ENCODE measurements at places on chromosomes 3 and 15. TPM values are rescaled to one million over a fixed set of nuclear protein-coding genes. Genes with fewer than 3 reads are reported as not detected.

DNA sequence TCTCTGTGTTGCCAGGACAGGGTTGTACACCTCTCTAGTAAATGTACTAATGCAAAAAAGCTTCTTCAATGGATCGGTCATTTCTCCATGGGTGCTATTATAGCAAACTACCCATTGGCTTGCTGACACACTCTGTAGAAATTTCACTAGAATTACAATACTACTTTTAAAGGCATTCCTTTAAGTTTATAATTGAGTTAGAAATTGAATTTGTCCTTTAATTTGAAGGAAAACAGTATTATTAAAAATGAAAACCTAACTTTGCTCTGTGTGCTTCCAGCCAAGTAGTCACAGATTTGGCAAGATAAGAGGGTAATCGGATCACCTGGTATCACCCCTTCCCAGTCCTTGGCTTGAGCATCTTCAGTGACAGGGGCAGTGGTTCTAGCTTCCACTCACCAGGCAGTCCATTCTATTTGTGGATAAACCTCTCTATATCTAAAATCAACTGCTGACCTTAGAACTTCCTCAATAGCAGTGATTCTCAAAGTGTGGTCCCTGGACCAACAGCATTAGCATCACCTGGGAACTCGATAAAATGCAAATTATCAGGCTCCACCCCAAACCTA is 93.2 kb downstream of the GHSR start:
- no peak for DNase-seq

DNA sequence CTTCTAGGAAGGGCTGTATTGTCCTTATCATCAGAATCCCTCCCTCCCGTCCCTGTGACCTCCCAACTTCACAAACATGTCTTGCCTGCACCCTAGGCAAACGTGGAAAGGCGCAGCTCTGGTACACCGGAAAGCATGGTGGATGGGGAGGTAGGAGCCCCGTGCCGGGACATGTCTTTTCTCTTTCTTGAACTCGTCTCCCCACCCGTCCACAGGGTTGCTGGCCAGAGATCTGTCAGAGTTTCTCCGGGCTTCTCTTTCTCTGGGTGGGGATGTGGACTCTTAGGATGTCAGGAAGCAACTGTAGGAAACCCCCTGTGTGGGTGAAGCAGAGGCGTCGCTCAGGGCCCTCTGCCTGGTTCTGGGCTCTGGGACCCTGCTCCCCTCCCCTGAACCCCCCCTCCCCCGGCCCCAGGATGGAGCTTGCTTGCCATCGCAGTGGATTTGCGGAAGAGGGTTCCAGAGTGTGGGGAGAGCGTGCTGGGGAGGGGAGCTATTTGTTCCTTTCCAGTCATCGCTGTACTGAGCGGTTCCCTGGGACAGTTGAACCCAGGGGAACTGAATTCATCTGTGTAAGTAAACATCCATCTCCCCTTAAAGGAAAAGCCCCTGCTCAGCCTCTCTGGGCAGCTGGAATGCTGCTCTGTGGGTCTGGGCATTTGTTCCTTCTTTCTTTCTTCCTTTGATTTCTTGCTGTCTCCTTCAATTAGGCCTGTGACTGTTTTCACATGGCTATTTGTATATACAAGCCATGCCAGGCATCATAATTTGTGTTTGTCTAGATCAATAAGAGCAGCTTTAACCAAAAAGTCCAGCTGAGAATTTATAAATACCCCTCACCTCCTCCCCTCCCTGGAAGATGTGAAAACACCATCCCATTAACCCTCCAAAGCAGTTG is 72.8 kb downstream of the SMAD3 start:
- no peak for DNase-seq

- DNase-seq = no peak
These were observed 13.6 kb upstream of the CASR start for GRCh38 chr3:122169911-122170310.

DNA sequence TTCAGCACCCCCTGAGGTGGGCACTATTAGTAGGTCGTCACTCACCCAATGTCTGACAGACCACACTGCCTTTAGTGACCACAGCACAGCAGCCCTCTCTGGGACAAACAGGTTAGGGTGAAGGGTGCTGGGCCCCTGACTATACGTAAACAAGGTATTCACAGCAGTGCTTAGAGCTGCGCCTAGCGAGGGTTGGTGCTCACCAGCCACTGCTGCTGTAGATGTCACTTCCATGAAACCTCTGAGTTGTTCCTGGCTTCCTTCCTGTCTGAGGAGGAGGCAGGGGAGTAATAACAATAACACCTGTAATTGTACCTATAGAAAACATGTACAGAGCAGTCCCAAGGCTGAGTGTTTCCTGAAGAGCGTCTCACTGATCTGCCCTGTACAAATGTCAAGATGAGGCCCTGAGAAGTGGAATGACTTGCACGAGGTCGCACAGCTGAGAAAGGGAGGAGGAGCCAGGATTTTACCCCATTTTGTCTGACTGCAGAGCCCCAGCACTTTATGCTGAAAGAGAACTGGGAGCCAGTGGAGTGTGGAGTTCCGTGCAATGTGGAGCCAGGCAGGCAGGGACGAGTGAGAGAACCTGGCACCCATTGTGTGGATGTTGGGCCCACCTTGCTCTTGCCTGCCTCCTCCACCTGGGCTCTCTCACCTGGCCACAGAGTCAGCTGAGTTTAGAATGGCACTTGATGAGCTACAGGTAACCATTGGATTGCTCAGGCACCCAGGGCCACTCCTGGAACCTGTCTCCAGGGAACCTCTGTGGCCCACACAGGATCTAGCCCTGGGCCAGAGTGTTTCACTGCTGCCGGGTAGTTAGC is 93.8 kb downstream of the DNAJB8 start:
- DNase-seq = no peak

DNA sequence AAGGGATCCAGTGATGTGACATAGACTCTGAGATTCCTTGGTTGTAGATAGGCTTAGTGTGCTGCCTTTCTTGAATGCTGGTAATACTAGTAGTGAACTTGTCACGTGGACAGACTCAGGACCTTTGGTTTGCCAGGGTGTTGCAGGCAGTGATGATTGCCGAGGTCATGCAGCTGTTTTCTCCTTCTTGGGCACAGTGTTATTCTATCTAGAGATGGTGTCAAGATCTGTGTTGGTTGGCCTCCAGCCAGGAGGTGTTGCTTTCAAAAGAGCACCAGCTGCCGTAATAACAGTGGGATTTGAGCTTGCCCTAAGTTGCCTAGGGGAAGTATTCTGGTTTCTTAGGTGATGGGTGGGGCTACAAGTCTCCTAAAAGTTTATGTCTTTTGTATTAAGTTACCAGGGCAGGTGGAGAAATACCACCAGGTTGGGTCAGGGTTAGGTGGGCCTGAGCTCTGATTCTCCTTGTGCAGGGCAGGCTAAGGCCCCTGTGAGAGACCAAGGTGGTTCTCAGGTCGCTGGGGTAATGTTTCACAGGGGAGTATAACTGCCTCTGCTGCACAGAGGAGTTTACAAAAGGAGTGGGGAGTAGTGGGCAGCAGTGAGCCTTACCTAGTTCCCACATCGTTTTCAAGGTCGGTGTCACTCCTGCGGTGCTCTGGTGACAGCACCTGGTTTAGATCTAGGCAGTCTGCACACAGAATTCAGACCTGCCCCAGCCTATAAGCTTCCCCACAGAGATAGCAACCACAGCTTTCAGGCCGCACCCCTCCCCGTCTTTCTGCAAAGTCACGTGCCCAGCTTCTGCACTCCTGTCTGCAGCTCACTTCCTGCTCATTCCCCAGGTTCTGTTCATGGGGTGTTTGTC is 350.3 kb downstream of the DOCK3 start:
- DNase-seq = no peak

- DNase-seq = no peak
These were observed 57.9 kb downstream of the RPLP1 start for GRCh38 chr15:69510556-69510955.

DNA sequence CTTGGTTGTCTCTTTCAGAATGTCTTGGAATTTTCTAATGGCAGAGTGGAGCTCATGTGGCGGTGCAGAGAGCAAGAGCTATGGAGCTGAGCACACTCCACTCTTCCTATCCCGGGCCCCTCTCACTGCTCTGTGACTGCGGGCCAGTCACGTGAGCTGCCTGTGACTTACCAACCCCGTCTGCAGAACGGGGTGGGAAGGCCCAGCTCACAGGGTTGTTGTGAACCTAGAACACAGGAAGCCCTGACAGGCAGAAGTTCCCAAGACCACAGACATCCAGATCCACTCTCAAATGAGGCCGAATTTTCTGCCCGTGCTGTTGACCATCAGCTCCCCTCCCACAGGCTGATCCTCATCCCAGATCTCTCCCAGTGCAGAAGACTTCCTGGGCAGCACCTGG is 35.5 kb upstream of the PLXNA1 start:
- no peak for DNase-seq

- no peak for DNase-seq
These were observed 108.8 kb downstream of the FBN1 start for GRCh38 chr15:48536681-48537091.

TIGIT gene
- polyA plus RNA-seq = not detected

DNA sequence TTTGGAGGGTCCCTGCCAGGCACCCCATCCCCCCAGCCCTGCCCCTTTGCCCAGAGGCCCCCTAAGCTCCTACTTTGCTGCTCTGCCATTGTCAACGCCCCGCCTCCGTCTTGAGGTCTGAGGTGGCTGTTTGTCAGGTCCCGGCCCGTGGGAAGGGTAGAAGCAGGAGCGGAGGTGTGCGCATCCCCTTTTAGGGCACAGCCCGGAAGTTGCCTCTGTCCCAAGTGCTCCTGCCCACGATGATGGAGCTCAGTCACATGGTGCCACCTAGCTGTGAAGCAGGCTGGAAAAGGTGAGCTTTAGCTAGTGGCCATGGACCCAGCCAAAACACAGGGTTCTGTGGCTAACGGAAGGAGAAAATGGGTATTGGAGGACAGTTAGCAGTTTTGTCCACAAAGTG is 28.5 kb upstream of the LCTL start:
- DNase-seq = no peak

- no peak for DNase-seq
These were observed 167.4 kb upstream of the SMAD3 start for GRCh38 chr15:66897971-66898370.

SIDT1 gene
- polyA plus RNA-seq = not detected

DNA sequence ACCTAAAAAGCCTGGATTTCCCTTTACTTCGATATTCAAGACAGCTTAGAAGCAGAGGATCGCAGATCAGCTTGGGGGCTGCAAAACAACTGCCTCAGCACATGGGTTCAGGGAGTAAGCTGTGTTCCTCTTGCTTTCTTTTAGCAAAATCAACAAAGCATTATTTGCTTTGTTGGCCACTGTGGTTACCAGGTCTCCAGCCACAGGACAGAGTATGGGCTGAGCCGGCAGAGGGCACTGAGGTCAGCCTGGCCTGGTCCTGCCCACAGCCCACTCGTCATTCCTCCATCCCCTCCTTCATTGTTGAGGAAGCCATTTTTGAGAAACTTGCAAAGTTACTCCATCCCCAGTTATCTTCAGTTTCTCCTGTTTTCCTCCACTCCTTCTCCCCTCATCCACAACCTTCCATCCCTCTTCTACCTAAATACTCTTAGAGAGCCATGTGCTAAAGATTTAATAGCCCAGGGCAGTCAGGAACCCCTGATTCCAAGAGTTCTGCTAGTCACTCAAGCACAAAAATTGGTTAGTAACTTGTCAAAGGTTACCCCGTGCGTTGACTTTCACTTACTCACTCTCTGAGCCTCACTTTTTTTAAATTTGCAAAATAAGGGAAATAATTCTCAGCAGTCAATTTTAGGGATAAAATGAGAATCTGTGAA is 60.0 kb upstream of the HES1 start:
- DNase-seq = no peak

GRCh38 chr3:3783696-3784095 is 15.5 kb upstream of the LRRN1 start:
- DNase-seq = no peak

- no peak for DNase-seq
These were observed 258.6 kb upstream of the KCNMB2 start for GRCh38 chr3:178277605-178278004.

GRCh38 chr3:81289676-81290075 is 471.8 kb downstream of the GBE1 start:
- DNase-seq = no peak

DNA sequence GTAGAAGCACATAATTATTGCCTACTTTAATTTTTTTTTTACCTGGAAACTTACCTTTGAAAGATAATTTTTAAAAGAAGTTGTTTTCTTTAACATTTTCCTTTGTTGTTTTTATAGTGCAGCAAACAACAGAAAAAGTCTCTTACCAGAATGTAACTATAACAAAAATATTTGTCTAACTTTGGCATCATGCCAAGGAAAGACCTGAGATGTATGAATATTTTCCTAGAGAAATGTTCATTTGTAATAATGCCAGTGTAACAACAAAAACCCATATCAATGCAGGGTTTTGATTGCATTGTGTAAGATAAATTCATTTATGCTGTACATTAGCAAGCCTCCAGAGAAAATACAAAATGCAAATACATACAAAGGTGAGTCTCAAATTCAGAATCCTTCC is 775.7 kb downstream of the SI start:
- DNase-seq = no peak

DNA sequence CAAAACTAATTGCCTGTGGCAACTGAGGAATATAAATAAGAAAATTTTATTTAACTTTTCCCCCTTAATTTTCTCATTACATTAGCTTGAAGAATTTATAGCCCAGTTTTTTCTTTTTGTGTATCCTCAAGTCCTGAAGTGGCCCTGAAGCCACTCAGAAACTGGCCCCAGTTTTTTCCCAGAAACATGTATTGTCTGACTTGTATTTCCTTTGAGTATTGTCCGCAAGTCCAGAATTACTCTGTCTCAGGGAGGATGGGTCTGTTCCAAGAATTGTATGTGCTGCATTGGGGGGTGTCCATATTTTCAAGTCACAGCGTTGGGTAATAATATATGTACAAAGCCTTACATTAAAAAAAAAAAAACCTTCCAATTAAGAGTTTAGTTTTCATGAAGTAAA is 149.7 kb upstream of the IL12A start:
- no peak for DNase-seq

DNA sequence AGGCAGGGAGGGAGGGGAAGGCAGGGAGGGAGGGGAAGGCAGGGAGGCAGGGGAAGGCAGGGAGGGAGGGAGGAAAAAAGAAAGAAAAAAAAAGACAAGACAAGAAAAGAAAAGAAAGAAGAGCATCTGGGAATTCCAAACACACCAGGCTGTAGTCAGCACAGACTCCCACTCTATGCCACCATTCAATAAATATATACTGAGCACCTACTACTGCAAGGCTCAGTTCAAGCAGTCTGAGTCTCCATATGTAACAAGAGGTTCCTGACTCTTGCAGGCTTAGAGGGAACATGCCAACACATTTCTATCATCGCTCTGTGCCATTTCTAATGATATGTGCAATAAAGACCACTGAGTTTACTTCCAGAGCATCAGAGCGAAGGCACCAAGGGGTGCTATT is 47.7 kb downstream of the ANXA2 start:
- no peak for DNase-seq

SLC9C1 gene
- polyA plus RNA-seq = not detected

Measured in BJ (cell line).